Neuronal stem cell (in vitro differentiated cells): ENCODE measurements at places on chromosomes 11 and 22.

GRCh38 chr22:43745411-43745770, 66.7 kb downstream of the EFCAB6 start:
- DNase-seq, result no peak

DNA sequence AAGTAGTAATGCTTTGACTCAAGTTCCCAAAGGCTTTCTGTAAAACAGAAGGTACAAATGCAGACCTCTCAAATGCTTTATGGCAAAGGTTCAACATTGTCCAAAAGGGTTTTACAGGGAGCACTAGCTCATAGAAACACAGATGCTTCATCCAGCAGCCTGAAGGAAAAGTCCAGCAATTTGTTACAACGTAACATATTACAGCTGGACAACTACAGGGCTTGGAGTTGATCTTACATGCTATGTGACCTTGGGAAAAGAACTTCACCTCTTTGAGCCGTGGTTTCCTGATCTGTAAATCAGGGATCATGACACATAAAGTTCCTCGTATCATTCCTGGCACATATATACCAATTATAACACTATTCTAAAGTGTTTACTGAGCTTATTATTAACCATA, 84.9 kb downstream of the DDIAS start:
- DNase-seq, result no peak

DNA sequence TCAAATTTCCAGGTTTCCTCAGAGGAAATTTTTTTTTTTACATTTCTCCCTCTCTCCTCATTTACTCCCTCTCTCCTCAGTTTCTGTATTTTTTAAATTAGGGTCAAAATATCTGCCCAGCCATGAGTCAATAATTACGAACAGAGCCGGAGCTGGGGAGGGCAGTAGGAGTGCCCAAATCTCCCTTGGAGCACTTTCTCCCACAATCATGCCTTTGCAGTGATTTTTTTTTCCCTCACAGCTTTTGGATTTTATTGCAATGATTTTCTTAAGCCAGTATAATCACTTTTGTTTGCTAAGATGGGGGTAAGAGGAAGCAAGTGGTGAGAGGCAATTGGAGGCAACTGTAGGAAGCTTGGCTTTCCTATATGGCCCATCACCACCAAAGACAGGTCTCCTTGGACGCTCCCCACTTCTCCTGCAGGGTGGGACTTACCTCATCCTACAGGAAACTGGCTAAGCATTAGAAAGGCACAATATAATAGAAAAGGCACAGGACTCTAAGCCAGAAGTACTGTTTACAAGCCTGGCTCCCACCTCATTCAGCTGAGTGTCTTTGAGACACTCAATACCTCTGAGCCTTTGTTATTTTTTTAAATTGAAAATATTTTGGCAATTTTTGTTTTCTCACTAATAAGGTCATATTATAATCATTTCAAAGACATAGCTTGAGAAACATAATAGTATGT, 192.6 kb upstream of the PITPNB start:
- DNase-seq, result no peak

- DNase-seq, result no peak
Measured at GRCh38 chr11:71472357-71472885, 19.4 kb downstream of the NADSYN1 start.

- no peak for DNase-seq
Measured at GRCh38 chr11:11808992-11809615, 32.7 kb upstream of the USP47 start.

DNA sequence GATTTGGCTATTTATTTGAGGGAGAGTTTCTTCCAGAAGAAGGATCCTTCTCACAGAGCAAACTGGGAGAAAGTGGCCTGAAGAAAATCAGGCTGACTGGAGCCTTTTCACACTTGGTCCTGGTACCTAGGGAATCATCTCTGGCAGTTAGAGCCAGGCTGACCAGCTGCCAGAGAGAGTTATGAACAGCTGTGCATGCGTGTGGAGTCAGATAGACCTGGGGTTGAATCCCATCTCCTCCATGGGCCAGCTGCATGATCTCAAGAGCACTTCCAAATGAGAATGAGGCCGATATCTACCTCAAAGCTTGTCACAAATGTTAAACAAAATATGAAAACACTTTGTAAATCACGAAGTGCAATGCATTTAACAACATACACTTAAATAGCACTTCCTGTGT, 390.0 kb downstream of the TENM4 start:
- no peak for DNase-seq

- no peak for DNase-seq
Measured at GRCh38 chr11:128610721-128611617, 23.6 kb upstream of the ETS1 start.

DNA sequence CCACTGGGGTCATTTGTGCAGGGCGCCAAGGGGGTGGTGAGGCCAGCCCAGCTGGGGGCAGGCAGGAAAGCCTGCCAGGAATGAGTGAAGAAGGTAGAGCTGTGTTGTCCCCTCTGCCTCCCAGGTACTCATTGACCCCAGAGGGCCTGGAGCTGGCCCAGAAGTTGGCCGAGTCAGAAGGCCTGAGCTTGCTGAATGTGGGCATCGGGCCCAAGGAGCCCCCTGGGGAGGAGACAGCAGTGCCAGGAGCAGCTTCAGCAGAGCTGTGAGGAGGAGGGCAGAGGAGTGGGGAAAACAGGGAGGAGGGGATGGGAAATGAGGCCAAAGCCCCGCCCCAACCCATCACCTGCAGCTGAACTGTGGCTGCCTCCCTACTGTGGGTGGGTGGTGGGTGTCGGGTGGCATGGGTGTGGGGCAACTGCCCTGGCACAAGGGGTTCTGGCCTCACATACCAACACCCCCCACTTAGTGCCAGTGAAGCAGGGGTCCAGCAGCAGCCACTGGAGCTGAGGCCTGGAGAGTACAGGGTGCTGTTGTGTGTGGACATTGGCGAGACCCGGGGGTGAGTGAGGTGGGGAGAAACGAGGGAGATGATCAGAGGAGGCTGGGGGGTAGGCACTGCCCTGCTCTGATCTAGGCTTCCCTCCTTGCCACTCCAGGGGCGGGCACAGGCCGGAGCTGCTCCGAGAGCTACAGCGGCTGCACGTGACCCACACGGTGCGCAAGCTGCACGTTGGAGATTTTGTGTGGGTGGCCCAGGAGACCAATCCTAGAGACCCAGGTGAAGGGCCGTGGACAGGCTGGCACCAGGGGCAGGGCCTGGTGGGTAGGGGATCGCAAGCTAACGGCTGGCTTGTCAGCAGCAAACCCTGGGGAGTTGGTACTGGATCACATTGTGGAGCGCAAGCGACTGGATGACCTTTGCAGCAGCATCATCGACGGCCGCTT, 3.0 kb downstream of the MUS81 start:
- no peak for DNase-seq

GRCh38 chr11:63337070-63337469, 32.5 kb upstream of the SLC22A9 start:
- DNase-seq, result no peak

GRCh38 chr11:128289048-128289447, 298.3 kb downstream of the ETS1 start:
- DNase-seq, result no peak

DNA sequence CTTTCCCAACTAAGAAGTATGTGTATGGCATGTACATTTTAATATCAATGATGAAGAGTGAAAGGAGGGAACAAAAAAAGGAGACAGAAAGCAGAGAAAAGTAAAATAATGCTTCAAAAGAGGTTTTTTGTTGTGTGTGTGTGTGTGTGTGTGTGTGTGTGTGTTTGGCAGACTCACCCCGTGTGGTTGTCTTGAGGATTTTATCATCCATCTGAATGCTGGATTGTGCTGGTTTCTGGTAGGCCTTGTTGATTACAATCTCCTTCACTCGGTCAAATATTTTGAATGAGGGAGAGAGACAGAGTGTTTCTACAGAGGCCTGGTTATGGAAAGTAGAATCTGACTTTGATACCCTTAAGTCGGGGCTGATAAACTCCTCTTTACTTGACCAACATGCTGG, 128.5 kb downstream of the ENTHD1 start:
- no peak for DNase-seq

GRCh38 chr22:44299124-44299523, 13.6 kb downstream of the SHISAL1 start:
- DNase-seq, result no peak

GRCh38 chr11:65355776-65356393, 1.3 kb downstream of the TIGD3 start:
- no peak for DNase-seq

DNA sequence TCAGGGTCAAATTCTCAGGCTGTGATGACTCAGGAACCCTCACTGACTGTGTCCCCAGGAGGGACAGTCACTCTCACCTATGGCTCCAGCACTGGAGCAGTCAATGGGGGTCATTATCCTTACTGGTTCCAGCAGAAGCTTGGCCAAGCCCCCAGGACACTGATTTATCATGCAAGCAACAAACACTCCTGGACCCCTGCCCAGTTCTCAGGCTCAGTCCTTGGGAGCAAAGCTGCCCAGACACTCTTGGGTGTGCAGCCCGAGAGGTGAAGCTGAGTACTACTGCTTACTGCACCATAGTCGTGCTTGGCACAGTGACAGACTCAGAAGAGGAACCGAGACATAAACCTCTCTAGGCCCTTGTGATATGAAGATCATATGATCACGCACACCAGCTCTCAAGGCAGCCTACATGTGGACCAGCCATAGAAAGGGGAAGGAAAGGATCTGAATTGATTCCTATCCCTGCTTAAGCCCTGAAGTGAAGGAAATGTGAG, 58.2 kb downstream of the ZNF280B start:
- DNase-seq, result no peak

DNA sequence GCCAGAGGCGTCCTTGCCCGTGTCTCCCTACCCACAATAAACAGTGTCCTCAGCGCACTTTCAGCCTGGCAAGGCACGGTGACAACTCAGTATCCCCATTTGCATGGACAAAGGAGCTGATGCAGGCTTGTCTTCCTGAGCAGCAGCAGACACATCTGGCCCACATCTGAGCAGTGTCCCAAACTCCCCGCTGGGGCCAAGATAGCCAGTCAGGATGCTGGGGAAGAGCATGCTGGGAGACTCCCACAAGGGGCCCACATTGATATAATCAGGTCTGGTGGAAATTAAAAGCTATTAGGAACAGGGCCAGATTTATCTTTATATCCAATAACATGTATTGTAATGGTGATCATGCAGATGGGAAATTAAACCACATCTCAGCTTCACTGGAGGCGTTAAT, 24.7 kb downstream of the DSCAML1 start:
- DNase-seq, result no peak

GRCh38 chr11:117520201-117520600, 192.5 kb downstream of the CEP164 start:
- no peak for DNase-seq

DNA sequence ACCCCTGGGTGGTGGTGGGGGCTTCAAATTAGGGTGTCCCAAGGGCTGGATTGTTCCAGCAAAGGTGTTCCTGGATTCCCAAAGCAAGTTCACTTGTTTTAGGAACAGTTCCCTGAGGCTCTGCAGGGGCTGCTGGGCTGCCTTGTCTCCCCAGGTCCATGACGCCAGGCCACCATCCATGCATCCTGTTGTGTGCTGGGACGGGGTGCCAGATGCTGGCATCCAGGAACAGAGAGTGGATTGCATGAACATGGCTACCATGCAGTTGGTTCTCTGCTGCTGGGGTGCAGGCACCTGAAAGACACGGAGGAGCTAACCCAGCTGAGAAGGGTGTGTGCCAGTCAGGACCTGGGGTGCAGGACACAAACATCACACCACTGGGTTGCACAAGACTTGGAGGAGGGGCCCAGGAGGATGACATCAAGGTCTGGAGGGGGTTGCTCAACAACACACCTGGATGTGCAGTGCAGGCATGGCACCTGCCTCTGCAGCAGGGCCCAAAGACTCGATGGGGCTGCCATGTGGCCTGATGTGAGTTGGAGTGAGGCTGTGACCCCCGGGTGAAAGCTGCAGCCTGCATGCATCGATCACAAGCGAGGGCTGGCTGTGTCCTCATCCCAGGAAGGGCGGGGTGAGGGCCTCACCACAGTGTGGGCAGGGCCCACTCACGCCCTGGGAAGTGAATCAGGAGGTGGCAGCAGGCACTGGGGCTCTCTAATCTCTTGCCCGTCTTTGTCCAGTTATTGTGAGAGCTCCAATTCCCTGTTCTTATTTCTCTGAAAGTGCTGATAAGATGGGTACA, 74.0 kb upstream of the CLDN5 start:
- DNase-seq, result no peak

DNA sequence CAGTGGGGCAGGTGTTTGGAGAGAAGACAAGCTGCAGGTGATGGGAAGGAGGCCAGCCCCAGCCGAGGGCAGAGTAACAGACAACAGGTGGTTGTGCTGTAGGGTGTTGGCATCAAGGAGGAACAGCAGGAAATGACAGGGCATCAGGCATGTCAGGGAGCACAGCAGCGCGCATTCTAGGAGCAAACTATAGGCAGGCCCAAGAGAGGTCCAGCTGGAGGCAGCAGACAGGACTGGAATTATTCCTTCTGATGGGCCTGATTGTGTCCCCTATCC, 13.6 kb downstream of the ADM start:
- no peak for DNase-seq

GRCh38 chr11:62708793-62709192, 1.3 kb downstream of the GNG3 start:
- no peak for DNase-seq

GRCh38 chr11:2527621-2528291, 82.9 kb downstream of the KCNQ1 start:
- DNase-seq, result no peak

DNA sequence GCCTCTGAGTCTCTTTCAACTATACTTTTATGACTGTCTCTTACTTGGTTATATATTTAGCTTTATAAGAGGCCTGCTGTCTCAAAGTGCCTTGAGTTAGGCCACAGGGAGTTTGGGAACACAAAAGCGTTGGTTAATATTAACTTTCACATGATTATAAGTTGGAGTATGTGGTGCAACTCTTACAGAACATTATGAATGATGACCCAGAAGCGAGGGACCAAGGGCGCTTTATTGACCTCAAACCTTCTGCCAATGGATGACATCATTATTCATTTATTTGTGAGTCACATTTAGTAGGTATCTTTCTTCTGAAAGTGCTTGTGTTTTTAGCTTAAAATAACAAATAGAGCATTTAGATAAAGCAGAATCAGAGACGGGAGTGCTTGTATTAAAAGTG, 298.0 kb upstream of the ZC3H12C start:
- DNase-seq, result no peak

DNA sequence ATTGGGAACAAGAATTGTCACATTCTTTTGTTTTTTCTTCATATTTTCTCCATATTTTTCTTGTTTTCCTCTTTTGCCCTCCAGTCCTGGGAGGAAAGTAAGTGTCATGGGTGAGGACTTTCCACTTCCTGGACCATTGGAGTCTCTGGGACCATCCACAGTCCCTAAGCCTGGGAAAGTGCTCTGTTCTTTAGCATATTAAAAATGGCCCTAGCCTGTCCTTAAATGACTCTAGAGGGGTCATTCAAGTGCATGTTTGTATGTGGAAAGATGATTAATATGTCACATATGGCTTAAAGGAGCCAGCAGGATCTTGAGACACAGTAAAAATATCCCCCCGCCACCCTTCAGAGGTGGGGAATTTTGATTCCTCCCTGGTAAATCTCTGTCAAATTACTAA, 20.1 kb upstream of the SCGB1D1 start:
- no peak for DNase-seq

GRCh38 chr22:36333644-36334043, 54.1 kb downstream of the MYH9 start:
- no peak for DNase-seq

DNA sequence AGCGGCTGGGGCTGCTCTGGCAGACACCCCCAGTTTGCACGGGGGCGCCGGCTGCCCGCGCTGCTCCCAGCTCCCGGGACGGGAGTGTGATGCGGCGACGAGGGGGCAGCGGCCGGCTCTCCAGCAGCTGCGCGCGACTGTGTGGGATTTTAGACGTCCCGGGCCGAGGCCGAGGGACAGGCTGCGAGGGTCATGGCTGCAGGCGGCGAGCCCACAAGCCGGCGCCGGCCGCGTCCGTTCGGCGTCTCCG, 159 bp downstream of the FZD4 start:
- no peak for DNase-seq
